Cortex of kidney (tissue), 1 donor: ENCODE measurements at places on chromosomes 6 and 20.

- no peak for DNase-seq
Observed at GRCh38 chr6:139551376-139551775, 176.9 kb upstream of the CITED2 start.

DNA sequence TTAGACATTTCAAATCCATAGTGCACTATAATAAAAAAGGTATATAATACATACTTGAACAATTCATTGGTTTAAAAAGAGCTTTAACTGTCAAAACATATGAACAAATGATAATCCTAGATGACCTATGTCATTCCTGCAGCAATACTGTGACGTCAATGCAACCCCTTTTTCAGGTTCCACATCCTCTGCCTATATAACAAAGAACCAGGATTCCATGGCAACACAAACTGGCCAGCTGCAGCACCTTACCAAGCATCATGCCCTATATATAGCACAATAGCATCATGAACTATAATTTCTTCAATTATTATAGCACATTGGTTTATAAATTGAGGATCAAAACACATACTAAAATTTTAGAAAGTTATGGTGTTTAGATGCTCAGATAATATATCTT lies 578 bp upstream of the PTCHD4 start:
- DNase-seq = no peak

- DNase-seq = no peak
Observed at GRCh38 chr6:108839083-108839642, 9.1 kb upstream of the ARMC2 start.

DNA sequence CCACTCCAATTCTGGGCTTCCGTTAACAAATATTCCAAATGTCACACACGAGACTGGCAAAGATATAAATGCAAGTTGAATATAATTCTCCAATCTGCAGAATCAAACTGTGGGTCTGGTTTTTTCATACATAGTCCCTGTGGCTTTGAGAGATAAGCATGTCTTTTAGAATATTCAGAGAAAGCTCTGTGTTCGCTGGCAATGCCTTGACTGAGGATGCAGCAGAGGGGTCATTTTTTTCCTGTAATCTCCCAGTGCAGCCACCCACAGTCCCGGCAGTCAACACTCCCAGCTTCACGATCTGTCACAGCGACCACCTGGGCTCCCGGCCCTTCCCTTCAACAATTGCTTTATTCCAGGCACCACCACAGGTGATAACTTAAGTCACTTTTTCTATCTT lies 30.5 kb downstream of the MUC22 start:
- DNase-seq = no peak

DNA sequence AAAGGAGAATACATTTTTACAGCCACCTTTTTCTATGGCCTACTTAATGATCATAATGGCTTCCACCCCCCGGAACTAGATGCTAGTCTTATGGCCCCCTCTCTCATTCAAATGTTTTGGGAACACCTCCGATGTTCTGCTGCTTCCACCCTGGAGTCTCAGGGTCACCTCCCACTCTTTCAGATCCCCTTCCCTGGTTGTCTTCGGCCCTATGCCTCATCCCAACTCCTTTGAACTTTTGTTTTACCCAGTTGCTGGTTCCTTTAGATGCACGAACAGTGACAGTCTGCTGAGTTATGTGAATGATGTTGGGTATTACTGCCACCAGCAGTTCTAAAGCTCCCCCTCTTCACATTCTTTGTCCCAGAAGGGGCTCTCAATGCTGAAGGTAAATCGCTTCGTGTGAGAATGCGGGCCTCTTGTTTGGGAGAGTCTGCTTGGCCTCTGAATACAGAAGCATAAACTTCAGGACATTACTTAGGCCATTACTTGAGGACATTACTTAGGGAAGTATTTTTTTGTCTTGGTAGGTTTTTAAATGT lies 309.1 kb downstream of the SOX4 start:
- DNase-seq = no peak

GRCh38 chr6:30200551-30201281 lies 12.5 kb downstream of the TRIM26 start:
- no peak for DNase-seq

- no peak for DNase-seq
Observed at GRCh38 chr6:121723623-121724022, 288.2 kb downstream of the GJA1 start.

DNA sequence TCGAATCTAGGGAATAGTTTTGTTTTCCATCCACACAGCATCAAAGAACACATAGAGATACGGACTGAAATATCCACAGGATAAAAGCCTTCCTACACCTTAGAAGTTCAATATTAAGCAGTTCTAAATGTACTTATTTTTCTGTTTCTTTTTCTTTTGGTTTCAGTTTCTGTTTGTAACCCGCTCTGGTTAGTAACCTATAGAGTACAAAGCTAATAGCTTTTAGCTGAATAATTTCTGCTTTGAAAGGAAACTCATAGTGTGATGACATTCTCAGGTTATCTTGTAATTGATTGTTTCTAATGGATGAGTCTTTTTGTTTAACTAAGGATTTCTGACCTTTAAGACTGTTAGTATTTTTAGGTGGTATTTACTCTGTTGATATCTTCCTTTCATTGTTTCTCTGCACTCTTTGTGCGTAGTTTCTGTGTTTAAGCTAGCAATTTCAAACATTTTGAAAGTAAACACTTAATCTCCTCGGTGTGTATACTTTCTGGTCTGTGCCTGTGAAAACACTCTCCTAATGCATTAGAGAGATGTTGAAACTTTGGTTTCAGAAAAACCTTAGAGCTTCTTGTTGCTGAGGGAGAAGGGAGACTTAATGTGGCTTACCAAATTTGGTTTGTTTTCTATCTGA lies 385.5 kb downstream of the HDGFL1 start:
- no peak for DNase-seq

DNA sequence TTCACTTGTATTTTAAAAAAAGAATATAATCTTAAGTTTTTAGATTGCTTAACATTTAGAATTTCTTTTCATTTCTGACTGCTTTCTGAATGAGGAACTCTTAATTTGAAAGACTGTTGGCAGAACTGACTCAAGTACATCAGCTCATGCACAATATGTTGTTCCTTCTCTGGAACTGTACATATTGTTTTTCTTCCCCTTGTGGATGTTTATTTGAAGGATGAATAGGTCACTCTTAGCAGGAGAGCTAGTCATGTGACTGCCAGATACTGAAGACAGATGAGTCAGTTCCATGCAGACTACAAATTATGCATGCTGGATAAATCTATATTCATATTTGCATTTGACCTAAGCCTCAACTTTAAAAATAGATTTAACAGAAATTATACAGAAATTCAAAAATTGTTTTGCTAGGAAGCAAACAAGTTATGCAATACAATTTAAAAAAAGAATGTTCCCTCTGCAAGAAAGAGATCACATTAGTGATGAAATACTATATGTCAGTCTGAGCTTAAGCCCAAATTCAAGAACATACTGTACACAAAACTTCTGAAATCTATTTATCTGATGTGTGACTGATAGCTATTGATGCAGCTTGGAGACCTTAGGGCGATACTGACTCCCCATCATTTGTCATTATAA lies 1274.9 kb upstream of the GJE1 start:
- no peak for DNase-seq

DNA sequence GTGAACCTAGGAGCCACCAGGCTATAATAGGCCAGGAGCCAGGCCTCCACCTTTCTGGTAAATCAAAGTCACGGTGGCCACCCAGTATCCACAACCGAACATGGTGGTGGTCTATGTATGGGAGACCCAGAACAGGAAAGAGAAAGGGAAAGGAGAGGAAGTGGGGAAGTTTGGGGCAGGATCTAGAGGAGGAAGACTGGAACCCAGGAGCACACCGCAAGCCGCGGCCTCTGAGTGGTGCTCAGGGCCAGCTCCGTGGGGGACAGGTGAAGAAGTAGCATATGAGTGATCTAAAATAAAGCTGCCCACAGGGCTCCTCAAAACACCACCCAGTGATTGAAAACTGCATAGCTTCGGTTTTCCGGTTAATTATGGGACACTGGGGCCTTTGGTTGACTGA lies 214.8 kb downstream of the ZDHHC14 start:
- no peak for DNase-seq

DNA sequence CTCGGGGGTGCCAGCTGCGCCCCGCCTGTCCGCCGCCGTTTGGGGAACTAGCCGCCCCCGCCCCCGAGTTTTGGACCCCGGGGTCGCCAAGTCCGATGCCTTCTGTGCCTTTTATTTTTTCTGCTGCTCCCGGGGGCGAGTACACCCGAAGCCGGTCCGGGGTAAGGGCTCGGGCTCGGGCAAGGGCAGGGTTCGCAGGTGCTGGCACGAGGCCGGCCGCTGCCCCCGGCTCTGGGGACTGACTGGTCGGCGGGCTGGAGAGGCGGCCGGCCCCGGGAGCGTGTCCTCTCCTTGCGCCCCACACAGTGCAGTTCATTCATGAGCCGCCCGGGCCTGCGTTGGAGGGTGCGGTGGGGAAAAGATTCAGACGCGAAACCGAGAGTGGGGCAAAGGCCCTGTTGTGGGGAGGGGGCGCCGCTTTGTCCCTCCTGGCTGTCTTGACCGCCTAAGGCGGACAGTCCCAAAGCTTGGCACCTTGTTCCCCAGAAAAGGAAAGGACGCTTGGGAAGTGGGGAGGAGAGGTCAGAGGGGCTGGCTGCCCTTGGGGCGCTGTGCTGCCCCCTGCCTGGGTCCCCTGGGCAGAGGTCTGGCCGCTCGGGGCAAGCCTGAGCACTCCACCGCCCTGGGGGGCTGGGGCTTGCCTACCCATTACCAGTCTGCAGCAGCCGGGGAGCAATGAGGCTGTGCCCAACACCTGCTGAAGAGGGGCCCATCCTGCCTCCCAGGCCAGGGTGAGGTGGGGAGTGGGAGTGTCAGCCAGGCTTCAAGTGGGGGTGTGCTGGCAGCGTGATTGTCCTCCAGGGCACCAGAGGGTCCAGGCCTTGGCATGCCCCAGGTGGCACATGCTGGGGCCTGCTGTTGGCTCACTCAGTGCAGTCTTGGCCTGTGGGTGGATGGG lies 915 bp downstream of the TMEM63B start:
- DNase-seq = no peak

- DNase-seq = no peak
Observed at GRCh38 chr6:165325609-165326008, 16.2 kb upstream of the C6orf118 start.

DNA sequence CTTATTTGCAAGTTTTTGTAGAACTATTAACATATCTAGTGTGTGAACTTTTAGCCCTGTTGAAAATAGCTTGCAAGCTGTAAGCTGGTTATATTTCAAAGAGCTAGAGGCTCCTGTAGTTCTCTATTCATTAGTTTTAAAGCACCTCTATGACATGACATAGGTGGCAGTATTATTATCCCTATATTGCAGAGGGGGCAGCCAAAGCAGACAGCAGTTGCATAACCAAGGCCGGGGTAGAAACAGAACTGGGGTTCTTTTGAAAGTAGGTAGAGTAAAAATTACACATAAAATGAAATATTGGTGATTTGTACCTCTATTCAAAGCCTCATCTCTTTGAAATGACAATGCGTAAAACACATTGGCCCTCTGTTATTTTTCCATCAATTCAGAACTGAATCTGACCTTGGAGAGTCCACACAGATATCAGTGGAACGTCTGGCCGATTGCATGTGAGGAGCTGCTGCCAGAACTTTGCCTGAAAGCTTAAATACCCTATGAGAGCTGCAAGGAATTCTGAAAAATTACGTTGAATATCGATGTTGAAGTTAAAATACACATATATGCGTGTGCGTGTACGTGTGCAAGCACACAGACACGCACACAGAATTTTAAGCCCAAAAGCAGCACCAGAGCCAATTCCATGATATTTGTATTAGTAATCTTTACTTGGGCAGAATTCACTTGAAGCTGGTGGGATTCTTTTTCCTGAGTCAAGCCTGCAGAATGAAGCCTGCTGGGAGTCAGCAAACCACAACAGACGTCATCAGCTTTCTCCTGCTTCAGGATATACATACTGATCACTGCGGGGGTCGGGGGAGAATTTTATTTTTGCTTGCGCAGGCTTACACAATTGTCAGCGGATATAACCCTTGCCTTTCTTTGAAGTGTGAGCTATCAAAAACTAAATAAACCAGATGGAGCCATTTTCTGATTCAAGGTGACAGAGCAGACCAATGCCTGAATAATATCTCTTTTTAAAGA lies 163.2 kb downstream of the PDE7B start:
- DNase-seq = no peak

DNA sequence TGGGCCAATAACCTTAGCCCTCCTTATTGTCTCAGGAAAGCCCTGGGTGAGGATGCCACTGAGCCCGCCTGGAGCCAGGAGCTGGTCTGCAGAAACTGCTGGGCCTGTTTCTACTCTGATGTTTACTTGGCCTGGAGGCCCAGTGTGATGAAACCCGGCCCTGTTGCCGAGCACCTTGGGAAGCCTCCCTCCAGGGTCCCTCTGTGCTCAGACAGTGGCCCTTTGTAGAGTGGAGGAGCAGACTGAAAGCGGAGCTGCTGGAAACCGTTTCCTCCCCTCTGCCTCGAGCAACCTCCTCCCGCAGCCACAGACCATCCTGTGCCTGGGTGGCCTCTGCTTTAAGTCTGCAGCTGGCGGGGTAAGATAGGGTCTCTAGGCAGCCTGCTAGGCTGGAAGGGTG lies 84.1 kb upstream of the EPB41L1 start:
- no peak for DNase-seq

GRCh38 chr6:7684843-7685242 lies 41.1 kb upstream of the BMP6 start:
- DNase-seq = no peak

DNA sequence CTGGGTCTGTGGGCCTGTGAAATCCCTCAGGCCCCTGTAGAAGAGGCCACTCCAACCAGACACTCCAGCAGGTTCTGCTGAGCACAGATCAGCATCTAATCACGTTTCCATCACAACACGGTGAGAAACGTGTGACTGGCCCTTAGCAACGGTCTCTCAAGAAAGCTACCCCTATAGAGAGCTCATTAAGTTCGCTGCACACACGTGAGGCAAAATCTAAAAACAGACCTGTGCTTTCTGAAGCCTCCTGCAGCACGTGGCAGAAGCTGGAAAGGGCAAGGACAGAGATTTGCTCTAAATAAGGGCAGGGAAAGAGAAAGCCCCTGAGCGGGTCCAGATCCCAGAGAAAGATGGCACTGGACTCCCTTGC lies 56.5 kb downstream of the GPR6 start:
- DNase-seq = no peak

GRCh38 chr6:154933181-154933827 lies 61.8 kb upstream of the TIAM2 start:
- DNase-seq = no peak
